ENCODE measurements at places on chromosomes 6 and 20.

GRCh38 chr6:15653581-15653980, 9.2 kb downstream of the DTNBP1 start:
- no peak for DNase-seq

DNA sequence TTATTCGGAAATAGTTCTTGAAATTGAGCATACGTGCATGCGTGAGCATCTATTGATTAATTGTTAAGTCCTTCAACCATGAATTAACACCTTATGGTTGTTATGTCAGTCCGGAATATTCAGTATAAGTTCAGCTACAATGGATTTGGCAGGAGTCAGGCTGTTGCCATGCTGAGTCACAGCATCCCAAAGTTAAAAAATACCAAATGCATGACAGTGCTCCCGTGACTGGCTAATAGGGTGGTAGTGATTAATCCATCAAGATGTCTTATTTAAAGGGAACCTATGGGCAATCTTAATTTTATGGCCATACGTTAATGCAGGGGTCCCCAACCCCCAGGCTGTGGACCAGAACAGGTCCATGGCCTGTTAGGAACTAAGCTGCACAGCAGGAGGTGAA, 10.5 kb downstream of the RAE1 start:
- no peak for DNase-seq

DNA sequence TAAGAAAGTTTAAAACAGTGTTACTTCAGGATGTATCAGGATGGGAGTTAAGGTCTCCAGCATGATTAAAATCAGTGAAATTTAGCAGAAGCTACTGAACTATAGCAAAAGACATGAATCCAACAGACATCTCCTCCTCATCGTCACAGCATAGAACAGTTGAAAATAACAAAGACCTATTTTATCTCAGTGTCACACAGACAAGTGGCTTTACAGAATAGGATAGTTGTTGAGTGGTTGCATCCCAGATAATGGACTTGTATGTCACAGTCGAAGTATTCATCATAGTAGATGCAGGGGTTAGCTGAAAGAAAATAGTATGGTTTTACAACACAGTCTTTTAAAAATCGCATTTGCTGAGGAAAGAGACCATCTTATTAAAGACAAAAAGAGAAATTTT, 31.2 kb downstream of the CRISP1 start:
- DNase-seq: no peak

DNA sequence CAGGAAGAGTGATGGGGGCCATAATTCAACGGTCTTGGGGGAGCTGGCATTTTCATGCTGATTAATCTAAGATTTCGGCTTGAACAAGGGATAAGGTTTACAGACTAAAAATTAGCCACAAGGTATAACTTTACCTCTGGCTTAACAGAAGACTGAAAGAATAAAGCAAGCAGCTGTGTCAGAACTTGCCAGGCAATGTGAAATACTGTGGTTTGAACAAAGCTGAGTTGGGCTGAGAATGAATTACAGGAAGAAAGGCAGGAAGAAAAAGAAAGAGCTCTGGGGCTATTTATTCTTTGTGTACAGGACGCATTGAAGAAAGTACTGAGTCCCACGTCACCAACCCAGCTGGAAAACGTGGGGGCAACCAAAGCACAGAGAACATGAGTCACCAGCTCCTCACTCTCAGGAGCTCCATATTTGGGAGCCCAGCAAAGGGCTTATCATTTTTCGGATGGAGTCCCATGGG, 121.5 kb upstream of the NEDD9 start:
- no peak for DNase-seq

DNA sequence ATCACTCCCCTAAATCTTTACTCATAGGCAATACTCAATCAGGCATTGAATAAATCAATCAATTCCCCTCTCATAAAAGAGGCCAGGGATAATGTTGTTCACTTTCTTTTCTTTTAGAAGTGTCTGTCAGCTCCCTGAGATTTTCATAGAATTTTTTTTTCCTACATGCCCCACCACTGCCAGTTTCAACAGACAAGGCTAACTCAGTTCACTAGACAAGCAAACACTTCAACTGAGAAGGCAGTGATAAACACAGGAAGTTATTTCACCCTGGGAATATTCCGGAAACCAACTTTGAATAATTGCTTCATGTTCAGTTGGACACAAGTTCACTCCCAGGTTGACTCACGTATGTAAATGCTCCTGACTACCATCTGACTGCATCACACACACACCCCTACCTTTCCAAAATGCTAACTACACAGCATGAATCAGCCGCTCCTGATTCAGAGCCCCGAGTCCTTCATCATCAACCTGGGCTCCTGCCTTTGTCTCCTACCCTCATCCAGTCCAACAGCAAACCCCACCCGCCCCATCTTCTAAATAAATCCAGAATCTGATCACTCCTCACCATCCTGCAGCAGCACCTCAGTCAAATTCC, 143.9 kb downstream of the BCAS1 start:
- no peak for DNase-seq

- no peak for DNase-seq
Measured at GRCh38 chr6:151029970-151030369, 164.5 kb downstream of the MTHFD1L start.

DNA sequence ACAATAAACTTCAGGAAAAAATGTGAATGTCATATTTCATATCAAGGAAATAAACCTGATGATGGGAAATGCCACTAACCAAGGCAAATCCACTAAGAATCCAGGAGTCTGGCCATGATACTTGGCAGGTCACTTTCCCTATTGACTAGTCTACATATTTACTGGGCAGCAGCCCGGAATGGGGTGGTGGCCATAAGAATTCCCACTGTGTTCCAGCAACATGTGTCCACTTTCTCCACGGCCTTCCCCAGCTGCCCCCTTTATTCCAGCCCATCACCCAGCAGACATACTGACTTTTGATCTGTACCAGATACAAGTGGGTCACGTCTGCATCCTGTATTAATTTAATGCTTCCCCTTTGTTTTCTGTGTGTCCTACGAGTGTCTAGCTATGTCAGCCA, 234.5 kb upstream of the PRDM1 start:
- DNase-seq: no peak

GRCh38 chr6:113428702-113429101, 428.4 kb upstream of the MARCKS start:
- no peak for DNase-seq
